ENCODE measurements at places on chromosomes 3 and 15.

DNA sequence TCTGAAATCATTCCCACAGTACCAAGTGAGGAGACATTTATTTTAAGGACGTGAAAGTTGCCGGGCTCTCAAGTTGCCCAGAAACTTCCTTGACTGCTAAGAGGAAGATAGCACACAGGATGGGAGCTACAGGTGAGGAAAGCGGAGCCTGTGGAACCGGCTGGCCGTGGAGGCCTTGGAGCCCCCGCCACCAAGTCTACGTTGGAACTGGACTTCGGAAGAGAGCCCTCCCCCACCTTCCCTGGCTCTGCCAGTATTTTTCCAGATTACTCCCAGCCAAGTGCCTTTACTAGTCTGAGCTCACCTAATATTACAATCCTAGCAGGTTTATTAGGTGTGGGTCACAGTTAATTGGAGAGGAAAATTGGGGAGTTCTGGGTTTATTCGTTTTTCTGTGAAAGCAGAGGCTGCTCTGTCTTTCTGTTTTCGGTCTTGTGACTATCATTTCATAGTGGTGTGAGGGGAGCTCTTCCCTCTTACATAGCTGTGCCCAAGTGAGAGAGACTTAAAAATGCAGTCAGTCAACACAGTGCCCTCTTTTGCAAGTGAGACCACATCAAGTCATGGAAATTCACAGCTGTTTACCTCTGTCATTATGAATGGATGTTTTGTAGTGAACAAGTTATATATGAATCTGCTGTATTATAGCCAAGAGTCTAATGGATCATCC is 6.8 kb downstream of the BOC start:
- no peak for DNase-seq

GRCh38 chr3:39879581-39879980 is 70.2 kb downstream of the MYRIP start:
- no peak for DNase-seq

- no peak for DNase-seq
Measured at GRCh38 chr15:49823987-49824774, 203.3 kb downstream of the DTWD1 start.

GRCh38 chr15:66580643-66581042 is 14.8 kb upstream of the LCTL start:
- no peak for DNase-seq

GRCh38 chr3:76049776-76050175 is 264.4 kb upstream of the ZNF717 start:
- no peak for DNase-seq

GRCh38 chr3:64398476-64398875 is 173.2 kb upstream of the PRICKLE2 start:
- DNase-seq: no peak

DNA sequence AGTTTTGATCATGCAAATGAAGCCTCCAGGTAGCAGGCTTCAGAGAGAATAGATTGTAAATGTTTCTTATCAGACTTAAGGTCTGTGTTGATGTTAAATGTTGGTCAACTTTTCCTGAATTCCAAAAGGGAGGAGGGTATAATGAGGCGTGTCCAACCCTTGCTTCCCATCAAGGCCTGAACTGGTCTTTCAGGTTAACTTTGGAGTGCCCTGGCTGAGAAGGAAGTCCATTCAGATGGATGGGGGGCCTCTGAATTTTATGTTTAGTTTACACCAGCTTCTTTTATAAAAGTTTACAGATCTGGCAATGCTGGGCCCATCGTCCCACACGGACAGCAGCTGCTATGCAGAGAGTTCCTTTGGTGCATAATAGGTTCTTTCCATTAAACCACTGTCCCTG is 8.9 kb downstream of the CCDC13 start:
- DNase-seq: no peak

GRCh38 chr3:46987743-46988401 is 8.4 kb downstream of the NBEAL2 start:
- peak; percentile 75 for DNase-seq

GRCh38 chr3:30333903-30334302 is 272.5 kb upstream of the TGFBR2 start:
- no peak for DNase-seq

DNA sequence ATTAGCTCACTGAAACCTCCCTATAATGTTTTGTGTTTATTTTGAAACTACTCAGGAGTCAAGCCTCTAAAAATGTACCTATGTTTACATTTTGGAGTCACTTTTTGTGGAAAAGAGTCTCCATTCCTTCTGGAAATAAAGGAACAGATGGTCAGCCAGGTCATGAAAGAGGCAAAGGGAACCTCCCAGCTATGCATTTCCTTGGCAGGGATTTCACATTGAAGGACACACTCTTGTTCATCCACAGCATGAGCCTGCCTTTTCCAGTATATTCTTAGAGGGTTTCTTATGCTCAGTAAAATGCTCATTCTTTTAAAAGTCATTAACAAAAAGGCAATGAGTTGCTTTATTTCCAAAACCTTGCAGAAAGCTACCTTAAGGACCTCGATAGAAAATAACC is 20.8 kb downstream of the STAC start:
- DNase-seq: no peak

GRCh38 chr3:149332227-149332765 is 1.1 kb downstream of the TM4SF18 start:
- no peak for DNase-seq
